ENCODE measurements at places on chromosomes 13 and 19. TPM values are rescaled to one million over a fixed set of nuclear protein-coding genes. Genes with fewer than 3 reads are reported as not detected.

DNA sequence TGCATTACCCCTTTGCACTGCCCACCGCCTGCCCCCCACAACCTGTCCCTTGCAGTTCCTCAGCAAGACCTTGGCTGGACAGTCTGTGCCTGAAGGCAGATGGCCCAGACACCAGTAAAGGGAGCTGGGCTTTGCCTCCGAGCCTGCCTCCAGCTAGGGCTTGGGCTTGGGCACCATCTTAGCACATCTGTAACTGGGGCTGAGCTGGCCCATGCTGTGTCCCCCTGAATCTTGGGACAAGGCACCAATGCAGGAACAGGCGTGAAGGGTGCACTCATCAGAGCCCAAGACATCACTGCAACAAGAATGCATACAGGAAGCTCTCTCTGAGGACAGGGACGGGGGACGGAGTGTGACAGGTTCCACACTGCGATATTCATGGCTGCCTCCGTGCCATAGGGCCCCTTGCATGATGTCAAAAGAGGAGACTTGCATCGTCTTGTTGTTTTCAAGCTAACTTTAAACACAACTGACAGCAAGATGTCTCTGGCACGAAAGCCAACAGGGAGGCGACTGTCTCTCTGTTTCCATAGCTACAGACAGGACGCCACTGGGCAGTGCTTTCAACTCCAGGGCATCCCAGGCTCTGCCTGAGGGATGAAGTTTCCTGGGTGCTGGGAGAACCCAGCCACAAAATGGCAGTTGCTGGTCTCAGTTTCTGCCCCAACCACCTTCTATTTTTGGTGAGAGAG lies 8.7 kb upstream of the CHST8 start:
- no peak for DNase-seq

DNA sequence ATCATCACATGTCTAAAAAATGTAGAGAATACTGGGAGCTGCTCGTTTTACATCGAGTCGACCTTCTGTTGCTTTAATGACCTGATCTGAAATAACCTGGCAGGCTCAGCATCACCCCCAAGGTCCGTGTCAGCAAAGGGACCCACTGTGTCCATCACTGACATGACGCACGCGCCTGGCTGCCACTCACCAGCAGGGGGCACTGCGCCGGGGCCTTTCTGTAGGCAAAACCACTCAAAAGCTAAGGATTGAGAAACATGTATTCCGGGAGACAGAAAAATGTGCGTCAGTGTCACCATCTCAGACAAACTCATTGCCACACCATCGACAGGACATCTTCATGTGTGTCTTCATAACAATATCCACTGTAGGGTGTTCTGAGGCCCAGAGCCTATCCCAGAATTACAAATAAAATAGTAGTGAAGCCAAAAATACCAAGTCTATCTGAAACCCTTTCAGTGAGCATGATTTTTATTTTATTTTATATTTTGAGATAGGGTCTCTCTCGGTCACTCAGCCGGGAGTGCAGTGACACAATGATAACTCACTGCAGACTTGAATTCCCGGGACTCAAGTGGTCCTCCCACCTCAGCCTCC lies 130.3 kb upstream of the LSM14A start:
- DNase-seq: peak; percentile 19

ZNF808 gene
- 36.6 TPM for total RNA-seq

DNA sequence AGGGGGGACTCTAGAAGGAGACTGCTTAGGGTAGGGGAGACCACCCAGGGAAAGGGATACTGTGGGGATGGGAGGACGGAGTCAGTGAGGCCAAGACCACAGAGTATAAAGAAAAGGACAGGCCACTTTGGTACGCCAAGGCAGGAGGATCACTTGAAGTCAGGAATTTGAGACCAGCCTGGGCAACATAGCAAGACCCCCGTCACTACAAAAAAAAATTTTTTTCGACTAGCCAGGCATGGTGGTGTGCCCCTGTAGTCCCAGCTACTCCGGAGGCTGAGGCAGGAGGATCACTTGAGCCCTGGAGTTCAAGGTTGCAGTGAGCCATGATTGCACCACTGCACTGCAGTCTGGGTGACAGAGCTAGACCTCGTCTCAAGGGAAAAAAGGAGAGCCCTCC lies 6.6 kb downstream of the IFNL3 start:
- DNase-seq: no peak

- DNase-seq: no peak
These were observed 3.7 kb downstream of the SLC25A42 start for GRCh38 chr19:19067276-19068072.

DZIP1 gene
- total RNA-seq: 28.2 TPM

DNA sequence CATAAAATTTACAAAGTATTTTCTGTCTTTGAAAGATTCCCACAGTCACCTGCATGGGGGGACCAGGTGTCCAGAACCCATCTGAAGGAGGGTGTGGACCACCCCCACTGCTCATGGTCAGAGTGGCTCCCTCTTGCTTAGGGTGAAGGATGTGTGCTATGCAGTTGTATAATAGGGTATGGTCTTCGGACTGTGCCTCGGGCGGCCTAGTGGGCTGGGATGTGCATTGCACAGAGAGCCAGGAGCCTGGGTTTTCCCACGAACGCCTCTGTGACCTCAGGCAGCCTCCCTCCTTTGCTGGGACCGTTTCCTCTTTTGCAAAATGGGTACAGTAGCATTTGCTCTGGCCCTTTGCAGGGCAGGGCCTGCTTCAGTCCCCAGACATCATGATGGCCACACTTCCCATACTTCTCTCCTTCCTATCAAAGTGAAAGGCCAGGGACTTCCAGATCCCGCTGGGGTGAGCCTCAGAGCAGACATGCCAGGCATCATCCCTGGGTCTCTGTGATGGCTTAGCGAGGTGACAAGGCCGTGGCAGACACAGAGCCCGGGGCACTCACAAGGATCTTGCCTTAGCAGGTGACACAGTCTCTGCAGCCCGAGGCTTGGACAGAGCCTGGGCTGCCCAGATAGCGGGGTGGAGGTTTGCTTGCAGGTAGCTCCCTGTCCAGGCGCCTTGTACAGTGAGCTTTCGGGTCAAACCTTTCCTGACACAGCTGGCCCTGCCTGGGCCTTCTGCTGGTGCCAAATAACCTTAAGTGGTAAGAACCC lies 59.4 kb upstream of the ZNF536 start:
- DNase-seq: no peak

DNA sequence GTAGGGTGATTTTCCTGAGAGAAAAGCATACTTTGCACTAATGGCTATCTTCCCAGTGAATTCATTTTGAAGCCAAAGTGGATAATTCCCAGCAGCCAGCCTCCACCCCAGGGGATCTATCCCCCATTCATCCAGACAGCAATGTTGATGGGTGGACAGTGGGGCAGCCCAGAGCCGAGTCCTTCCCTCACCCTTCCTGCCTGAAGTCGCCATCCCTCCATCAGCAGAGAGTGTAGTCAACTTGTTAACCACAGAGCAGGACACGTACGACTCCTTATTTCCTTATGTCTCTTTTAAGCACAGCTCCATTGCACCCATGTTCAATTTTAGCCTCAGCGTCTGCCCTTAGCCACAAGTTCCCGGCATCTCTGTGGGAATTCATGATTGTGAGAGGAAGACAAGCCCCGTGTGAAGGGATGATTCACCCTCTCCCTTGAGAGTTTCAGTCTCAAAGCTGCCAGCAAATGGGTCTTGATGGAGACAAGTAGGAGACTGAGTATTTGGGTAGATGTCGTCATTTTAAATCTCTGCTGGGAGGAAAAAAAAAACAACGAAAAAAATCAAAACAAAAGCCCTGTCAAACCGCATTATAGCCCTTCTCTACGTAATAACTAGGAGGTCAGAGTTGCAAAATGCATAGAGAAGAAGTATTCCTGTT lies 58.3 kb upstream of the MEDAG start:
- peak; percentile 69 for DNase-seq

- no peak for DNase-seq
These were observed 33.0 kb upstream of the TSC22D1 start for GRCh38 chr13:44609137-44609536.

GRCh38 chr19:15640904-15641597 lies 354 bp downstream of the CYP4F3 start:
- DNase-seq: no peak

IGFL3 gene
- total RNA-seq: not detected

NKPD1 gene
- not detected for total RNA-seq

- no peak for DNase-seq
These were observed 84.4 kb downstream of the DNAJC15 start for GRCh38 chr13:43107780-43108179.

PRODH2 gene
- not detected for total RNA-seq

- DNase-seq: no peak
These were observed 23.4 kb upstream of the TBC1D4 start for GRCh38 chr13:75505327-75505726.

DNA sequence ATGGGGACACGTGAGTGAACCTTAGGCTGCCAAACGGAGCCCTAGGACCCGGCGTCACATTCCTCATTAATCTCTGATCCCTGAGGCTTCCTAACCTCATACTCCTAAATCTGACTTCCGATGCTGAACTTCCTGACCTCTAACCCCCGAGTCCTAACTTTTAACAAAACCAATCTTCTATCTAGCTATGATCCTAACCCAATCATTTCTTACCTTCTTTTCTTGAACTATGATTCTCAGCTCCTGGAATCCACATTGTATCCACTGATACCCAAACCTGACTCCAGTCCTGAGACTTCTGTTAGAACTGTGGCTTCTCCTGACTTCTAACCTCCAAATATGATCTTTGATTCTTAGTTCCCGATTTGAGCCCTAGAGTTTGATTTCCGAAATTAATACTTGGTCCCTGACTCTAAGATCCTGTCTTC lies 447 bp downstream of the NFKBIB start:
- no peak for DNase-seq

DNA sequence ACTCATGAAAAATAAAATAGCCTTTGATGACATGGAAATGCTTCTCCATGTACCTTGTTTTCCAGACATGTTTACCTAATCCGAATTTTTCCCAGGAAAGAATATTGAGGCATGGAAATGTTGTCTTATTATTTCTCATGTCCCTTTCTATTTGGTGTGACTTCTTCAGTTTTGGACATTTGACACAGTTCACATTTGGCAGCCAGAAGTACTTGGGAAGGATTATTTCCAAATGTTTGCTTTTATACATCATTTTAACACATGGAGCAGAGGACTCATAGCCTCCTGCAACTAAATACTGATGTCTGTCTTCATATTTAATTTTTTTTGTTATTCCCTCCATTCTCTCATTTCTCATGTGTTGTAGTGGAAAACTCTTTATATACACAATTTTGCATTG lies 94.3 kb downstream of the POSTN start:
- DNase-seq: no peak

- DNase-seq: no peak
These were observed 1.7 kb downstream of the ZNF77 start for GRCh38 chr19:2942928-2943640.

RDH13 gene
- 21.2 TPM for total RNA-seq

DNA sequence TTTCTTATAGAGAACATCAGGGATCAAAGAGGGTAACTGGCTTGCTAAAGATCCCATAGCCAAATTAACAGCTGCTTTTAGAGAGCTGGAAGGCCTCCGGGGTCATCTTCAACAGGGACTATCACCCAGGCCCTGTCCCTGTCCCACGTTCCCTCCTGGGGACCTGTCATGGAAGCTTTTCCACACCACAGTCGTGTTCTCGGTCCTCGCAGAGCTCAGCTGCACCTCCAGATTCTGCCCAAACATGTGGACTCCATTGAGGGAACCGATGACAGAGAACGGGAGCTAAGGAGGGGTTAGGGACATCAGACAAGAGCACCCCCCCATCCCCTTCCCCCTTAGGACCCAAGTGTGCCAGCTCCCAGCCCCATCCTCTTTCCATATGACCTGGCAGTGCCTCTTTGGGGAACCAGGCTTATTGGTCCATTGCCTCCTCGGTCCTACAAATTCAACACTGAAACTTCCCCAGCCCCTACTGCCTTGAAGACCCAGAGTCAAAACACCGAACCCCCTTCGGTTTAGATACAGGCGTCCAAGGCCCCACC lies 568 bp downstream of the FUZ start:
- DNase-seq: no peak

DNA sequence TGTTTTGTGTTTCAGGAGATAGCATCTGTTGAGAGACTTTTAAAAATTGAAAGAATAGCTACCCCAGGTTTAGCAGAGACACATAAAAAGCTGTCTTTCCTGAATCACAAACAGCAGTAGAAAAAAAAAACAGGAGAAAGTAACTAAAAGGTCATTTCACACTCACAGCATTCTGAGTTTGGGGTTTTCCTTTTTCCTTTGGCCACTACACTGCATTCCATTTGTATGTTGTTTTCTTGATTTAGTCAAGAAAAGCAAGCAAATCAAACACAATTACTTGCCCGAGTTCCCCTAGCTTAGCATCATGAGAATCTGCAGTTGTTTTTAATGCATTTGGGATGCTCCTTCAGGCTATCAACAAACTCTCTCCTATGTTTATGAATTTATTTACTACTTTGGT lies 161.0 kb downstream of the KCTD12 start:
- DNase-seq: no peak

- DNase-seq: no peak
These were observed 199.0 kb downstream of the GGACT start for GRCh38 chr13:100389617-100390016.

Measured in uterus (tissue), 4 donors.